ENCODE measurements at places on chromosomes 3 and 15.
A peak's percentile ranks its signal among the peaks of the same experiment; 100 is the strongest.

DNA sequence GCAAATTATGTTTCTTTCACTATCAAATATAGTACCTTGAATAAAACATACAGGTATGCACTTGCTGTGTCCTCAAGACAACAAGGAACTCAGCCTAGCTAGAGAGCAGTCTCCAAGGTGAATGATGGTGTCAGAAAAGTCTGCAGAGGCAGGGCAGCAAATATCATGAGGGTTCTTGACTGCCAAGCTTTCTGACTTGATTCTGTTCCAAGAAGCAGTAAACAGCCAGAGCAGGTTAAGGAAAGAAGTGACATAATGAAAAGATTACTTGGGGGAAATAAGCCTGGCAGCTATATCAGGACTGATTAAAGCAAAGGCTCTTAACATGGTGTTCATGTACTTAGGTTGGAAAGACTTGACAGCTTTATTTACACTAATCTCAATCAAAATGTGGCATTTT, 192.2 kb upstream of the GADL1 start:
- DNase-seq: no peak

DNA sequence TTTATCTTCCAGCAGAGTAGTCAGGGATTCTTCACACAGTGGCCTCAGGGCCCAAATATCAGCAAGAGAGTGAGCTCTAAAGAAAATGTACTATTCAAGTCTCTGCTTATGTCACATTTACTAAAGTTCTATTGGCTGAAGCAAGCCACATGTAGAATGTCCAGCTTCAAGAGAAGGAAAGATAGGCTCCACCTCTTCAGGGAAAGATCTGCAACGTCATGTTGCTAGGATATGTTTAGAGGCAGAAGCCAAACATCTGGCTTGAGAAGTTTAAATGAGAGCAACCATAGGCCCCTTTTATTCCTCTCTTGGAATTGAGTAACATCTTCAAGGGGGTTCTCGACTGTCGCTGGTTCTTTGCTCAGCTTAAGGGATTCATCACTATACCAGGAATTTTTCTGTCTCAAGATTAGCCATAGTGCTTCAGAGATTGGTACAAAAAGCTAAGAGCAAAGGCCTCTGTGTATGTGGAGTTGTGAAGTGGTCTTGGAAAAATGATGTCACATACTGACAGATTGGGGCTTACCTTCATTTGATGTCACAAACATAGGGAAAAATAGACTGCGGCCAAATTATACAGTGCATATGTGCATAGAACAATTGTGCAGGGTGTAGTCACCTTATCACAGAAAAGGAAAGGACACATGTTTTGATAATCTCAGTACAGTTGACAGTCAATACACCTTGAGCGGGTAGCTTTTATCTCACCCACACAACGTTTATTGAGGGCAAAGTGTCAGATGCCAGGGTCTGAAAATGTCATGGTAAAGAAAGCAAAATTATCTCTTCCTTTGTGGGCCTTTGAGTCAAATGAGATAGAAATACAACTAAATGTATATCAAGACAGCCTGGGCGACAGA, 11.3 kb upstream of the THRB start:
- DNase-seq: no peak

DNA sequence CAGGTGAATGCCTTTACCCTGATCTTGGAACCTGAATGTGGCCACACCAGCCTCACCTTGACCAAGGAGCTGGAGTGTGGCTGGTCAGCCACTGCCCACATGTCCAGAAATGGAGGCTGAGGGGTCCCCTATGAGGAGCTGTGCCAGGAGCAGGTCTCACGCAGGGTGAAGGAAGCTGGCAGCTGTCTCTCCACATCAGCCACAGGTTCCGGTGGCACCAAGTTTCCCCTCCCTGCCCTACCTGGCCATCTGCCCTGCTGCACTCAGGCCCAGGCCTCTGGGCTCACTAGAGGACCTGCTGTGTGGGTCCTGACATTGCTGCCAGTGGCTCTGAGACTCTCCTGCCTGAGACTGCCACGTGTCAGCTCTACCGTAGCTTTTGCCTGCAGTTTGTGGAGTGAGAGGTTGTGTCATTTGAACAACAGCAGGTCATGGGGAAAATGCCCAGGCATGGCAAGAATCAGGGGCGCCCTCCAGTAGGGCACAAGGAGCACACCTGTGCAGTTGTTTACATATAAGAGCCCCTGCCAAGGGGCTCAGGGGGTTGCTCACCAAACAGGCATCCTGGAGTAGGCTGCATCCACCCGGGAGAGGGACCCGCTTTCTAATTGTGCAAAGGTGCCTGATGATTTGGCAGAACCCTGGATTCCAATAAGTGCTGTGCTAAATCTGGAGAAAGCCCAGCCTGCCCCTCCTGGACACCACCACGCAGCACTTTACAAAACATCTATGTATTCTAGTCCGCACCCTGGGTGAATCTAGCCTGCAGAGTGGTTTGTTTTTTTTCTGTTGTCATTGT, 258.5 kb upstream of the TLE3 start:
- no peak for DNase-seq

GRCh38 chr3:3443482-3443881, 264.0 kb upstream of the CRBN start:
- no peak for DNase-seq

DNA sequence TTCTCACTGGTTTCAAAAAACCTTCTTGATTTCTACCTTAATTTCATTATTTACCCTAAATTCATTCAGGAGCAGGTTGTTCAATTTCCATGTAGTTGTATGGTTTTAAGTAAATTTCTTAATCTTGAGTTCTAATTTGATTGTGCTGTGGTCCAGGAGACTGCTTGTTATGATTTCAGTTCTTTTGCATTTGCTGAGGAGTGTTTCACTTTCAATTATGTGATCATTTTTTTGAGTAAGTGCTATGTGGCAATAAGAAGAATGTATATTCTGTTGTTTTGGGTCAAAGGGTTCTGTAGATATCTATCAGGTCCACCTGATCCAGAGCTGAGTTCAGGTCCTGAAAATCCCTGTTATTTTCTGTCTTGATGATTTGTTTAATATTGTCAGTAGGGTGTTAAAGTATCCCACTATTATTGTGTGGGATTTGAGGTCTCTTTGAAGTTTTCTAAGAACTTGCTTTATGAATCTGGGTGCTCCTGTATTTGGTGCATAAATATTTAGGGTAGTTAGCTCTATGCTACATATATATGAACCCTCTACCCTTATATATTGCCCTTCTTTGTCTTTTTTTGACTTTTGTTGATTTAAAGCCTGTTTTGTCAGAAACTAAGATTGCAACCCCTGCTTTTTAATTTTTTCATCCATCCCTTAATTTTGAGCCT, 158.4 kb upstream of the TPRG1 start:
- DNase-seq: no peak

DNA sequence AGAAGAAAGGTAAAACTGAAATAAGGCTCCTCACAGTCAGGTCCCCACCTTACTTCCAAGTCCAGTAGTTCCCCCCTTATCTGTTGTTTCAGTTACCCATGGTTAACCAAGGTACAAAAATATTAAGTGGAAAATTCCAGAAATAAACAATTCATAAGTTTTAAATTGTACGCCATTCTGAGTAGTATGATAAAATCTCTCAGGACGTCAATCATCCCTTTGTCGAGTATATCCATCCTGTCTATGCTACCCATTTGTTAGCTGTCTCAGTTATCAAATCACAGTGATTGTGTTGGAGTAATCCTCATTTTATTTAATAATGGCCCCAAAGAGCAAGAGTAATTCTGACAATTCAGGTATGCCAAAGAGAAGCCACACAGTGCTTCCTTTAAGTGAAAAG, 43.9 kb downstream of the LRRFIP2 start:
- DNase-seq: no peak

- peak; percentile 48 for DNase-seq
These were observed 68.5 kb downstream of the TMCC1 start for GRCh38 chr3:129824926-129825541.

DNA sequence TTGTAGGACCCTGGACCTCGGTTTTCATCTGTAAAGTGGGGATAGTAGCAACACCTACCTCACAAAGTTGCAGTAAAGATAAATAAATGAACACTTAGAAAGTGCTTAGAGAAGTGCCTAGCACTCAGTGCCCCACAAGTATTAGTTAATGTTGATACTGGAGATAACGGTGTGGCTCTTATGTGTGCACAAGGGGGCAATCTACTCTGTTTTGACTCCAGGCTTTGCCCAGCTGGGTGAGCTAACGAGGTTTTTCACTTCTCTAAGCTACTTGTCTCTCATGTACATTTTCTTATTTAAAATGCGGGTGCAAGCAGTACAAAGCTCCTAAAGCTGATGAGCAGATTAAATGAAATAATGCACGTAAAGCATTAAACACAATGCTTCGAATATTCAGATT, 193.5 kb upstream of the ICE2 start:
- DNase-seq: no peak

DNA sequence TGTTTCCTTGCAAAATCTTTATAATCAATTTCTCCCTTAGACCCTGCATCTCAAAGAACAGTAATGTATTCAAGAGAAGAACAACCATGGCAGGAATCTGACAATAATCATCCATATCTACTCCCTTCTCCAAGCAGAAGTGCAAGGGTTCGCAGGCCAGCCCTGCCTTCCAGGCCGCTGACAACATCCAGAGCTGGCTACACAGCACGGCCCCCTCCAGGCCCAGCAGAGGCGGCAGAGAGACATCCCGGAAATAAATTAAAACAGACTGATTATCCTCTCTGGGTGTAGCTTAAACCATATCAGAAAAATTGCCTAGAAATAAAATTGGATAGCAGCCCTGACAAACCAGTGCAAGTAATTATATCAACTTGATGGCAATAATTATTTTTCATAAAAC, 223.3 kb downstream of the FAM43A start:
- no peak for DNase-seq

- no peak for DNase-seq
These were observed 1696.1 kb downstream of the SI start for GRCh38 chr3:163382183-163382582.

DNA sequence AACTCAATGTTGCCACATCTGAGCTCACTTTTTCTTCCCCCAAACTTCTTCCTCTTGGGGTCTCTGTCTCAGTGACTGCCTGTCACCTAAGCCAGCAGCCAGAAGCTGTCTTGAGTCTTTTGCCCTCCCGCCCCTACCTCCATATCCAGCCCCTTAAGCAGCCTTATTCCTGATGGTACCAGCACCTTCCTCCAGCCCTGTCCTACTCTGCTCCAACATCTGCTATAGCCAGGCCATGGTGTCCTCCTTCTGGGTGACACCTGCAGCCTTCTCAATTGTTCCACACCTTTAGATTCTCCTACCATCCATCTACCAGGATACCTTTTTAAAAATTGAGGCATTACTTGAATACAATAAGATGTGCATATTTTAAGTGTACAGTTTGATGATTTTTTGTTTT, 53.8 kb downstream of the EPHB3 start:
- DNase-seq: no peak

GRCh38 chr3:182046166-182046764, 334.5 kb downstream of the SOX2 start:
- no peak for DNase-seq

DNA sequence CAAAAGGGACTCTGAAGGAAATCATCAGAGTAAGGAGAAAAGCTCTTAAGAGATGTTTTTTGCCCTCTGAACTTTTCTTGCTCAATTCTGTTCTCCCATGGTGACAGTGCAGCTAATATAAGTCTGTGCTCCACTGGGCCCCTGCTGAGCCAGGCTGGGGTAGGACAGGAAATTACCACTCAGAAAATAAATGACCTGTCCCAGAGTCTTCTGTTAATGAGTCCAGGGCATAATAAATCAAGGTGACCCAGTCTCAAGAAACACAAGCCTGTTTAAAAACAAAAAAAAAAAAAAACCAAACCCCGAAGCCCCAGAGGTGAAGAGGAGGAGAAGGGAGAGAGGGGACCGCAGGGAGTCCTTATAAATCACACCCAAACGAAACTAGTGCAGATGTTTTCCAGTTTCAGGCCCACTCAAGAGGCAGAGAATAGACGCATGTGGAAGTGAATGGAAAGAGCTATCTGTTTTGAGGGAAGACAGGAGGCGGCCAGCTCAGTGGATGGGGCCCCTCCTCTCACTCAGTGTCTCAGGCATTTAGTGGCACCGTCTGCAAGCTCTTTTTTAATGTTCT, 59.8 kb upstream of the BOC start:
- no peak for DNase-seq

DNA sequence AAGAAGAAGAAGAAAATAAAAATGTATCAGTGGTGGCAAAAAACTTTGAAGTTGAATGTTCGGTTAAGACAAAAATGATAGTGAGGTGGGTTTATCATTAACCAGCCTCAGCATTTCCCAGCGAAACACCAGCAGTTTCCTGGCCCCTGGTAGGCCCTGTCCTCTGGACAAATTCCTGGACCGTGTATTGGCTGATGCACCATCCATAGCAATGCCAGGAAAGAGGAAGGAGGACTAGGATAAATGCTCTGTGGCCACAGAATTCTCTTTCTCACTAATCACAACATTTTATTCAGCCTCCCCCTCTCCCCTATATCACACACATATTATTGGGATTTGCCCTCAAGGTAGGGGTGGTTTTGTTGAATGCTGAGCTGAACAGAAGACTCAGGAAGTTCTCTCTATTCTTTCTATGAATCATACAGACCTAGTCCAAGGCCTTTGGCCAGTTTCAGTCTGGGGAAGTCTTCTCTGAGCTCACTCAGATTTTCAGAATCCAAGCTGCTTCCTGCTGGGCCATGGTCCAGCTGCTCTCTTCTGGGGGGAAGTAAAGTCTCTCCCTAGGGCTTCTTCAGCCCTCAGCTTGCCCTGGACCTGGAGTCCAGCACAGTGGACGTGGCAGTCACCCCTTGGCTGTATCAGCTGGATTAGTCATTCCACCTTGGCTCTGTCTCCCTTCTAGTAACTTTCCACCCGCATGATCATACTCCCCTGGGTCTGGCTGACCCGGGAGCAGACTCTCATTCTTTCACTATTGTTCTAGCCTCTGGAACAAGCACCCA, 27.6 kb downstream of the SLC28A1 start:
- DNase-seq: no peak
